ENCODE measurements at places on chromosomes 12 and 14.

- no peak for DNase-seq
Measured at GRCh38 chr12:89729946-89730459, 21.4 kb upstream of the ATP2B1 start.

DNA sequence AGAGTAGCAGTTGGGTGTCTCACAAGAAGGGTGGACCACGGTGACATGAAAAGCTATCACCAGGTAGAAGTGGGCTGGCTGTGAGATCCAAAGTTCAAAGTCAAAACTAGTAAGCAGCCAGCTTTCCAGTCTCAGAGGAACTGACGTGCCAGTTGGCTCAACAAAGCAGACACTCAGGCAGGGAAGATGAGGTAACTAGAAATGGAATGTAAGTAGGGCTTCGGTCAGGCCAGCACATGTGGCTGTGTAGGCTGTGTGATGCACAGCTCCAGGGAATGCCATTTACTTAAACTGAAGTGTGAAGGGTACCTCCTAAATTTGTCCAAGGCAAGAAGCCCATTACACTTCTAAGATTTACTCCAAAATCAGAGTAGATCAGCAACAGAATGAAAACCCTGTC, 43.6 kb downstream of the PTPRR start:
- DNase-seq, result no peak

GRCh38 chr14:104868060-104868740, 3.1 kb downstream of the CEP170B start:
- DNase-seq, result no peak

- DNase-seq, result no peak
Measured at GRCh38 chr14:20848955-20849570, 42.1 kb upstream of the RNASE3 start.

GRCh38 chr12:29649722-29650121, 134.0 kb downstream of the TMTC1 start:
- DNase-seq, result no peak

- no peak for DNase-seq
Measured at GRCh38 chr14:62776300-62776699, 269.0 kb downstream of the KCNH5 start.

GRCh38 chr12:113322343-113322742, 12.6 kb downstream of the SLC8B1 start:
- DNase-seq, result peak; percentile 88

DNA sequence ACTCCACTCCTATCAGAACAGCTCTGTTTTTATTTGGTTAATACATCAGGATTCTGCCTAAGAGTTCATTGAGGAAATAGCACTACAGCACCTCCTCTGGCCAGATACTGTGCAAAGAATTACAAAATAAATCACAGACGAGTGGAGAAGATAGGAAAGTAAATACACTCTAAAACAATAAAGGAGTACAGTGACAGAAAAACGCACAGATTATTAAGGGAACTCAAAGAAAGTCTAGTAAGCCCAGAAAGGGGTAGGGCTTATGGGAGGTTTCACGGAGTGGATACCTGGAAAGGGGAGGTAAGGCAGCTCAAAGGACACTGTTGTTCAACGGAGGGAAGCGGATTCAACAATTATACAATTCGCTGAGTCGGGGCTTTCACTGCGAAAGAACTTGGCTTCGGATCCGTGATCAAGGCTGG, 5.5 kb downstream of the OR10AD1 start:
- peak; percentile 29 for DNase-seq

GRCh38 chr12:104063712-104064030, 660 bp upstream of the HCFC2 start:
- no peak for DNase-seq

DNA sequence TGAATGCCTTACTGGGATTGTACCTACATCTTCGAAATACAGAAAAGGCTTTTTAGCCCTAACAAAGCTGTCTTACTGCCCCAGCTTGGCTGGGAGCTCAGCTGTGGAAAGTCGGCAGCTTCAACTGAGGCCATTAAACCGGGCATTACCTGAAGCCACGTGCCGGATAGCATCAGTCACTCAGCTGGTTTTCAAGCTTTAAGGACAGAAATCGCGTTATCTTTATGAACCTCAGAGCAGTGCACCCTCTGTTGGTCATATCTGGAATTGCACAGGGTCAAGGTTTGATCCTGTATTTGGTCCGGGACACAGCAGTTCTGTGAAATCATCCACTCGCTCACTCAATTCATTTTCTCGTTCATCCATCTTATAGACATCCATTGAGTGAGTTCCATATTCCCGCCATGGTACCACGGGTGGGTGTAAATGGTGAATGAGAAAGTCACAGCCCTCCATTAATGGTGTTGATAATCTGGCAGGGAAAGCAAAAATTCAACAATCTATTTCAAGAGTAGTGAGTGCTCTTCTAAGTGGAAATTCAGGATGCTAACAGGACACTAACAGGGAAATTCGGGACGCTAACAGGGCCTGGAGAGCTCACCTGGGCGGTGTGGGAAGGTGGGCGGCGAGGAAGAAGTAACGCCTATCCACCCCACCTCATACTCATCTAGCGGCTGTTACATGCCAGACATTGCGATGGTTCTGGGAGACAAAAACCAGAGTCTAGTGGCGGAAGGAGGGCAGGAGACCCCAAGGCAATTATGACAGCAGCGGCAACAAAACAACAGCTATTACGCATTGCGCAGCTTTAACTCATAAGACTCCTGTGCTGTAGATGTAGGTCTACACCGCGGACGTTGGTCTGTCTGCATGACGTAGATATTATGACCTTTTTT, 60.6 kb upstream of the TCL1A start:
- DNase-seq, result peak; percentile 50

DNA sequence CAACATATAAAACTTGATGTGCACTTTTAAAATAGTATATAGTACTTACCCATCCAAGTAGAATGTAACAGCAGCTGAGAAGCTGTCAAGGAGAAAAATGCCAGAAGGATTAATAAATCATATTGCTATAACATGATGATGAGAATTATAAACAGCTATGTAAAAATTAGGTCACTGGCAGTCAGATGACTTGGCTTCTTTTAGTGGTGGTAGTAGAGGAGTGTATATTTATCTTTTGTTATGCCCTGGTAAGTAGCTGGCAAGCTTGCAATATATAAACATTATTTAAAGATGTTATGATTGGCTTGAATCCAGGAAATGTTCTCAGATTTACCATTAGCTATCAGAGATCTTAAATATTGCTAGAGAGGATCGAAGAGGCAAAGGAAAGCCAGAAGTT, 471.0 kb upstream of the MGAT4C start:
- peak; percentile 4 for DNase-seq

DNA sequence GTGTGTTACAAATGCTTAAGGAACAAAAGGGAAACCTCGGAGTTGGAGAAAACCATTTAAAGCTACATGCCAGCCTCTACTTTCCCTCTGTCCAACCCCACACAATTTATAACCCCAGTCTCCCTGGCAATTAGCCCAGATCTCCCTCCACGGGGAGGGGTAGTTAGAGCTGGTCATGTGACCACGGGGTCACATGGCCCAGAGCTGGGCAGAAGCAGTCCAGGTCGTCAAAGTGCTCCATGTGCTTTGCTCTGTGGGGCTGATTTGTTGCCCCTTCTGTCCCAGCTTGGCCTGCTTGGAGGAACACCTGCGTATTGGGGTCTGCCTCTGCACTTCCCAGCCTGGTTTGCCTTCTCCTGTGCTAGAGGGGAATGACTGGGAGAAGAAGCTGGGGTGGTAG, 219.1 kb downstream of the RBM19 start:
- DNase-seq, result no peak

DNA sequence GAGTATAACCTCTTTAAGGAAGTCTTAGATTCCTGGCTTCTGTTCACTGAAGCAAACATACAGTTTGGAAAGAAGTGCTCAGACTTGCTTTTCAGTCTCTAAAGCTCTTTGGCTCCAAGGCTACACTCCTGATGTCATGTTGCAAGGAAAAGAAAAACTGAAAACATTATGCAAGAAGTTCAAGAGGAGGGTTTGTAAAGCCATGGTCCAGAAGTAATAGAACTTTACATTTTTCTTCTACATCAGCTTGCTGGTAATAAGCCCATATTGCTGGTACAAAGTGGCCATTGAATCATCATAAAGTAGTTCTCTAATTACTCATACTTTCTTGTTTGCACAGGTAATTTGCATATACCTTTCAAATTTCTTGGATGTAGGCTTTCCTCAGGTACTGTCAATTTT, 83.6 kb downstream of the BBS10 start:
- DNase-seq, result no peak

GRCh38 chr12:68673788-68674187, 13.0 kb upstream of the NUP107 start:
- no peak for DNase-seq

DNA sequence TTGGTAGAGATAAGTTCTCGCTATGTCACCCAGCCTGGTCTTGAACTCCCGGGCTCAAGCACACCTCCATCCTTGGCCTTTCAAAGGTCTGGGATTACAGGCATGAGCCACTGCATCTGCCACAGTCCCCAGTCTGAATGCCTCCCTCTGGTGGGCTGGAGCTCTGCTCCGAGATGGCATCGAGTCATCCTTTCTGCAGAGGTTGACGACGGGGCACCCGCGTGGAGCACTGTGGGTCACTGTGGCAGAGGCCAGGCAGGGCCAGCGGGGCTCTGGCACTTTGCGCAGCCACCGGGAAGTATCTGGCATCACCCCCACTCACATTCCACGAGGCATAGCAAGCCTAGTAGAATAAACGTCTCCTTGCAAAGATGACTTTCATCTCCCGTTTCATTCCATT, 163.3 kb upstream of the DIO3 start:
- DNase-seq, result no peak

DNA sequence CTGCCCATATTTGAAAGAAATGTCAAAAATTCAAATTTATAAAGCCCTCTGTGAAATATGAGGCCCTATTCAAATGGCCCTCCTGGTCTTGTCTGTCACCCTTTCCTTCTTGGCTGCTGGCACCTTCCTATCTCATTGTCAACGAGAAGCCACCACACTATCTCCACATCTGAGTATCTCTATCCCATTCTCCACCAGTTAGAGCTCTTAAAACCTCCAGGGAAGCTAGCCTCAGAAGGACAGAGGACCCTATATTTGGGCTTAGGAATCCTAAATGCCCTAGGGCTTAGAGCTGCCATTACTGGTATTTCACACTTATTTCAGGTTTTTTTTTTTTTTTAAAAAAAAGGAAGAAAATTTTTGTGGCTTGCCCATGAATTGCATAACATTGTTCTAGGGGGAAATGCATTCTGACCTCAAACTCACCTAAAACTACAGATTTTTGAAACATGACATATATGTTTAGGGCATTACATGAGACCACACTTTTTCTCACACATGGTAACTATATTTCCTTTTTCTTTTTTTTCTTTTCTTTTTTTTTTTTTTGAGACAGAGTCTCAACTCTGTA, 25.0 kb downstream of the SLC25A21 start:
- no peak for DNase-seq

- peak; percentile 14 for DNase-seq
Measured at GRCh38 chr14:59481871-59482540, 2.2 kb downstream of the L3HYPDH start.

DNA sequence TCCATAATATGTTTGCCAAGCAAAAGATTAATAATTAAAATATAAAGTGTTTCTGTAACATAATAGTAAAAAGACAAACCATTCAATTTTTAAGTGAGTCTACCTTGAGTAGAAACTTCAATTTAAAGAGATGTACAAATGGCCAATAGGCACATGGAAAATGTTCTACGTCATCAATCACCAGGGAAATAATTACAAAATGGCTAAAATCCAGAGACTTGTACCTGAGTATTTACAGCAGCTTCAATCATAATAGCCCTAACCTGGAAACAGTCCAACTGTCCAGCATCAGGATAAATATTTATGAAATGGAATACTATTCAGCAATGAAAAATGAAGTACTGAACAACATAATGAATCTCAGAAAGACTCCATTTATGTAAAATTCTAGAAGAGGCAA, 95.5 kb upstream of the FAR2 start:
- DNase-seq, result no peak

DNA sequence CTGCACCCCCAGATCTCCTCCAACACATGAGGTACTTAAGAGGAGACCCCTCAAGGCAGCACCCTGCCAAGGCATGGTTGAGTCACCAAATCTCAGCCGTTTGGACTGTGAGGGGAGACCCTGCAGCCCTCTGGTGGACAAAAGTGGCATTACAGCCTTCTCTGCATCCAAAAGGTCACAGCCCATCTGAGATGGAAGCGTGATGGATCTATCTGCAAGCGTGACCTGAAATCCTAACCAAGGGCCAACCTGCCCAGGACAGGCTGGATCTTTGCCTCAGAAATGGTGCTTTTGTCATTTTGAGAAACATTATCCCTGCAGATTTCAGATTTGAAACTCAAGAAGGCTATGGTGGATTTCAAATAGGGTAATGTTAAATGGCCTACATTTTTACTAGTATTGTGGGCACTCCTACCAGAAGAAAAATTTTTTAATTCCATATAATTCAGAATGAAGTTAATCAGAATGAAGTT, 23.7 kb upstream of the DHRS4 start:
- peak; percentile 61 for DNase-seq

DNA sequence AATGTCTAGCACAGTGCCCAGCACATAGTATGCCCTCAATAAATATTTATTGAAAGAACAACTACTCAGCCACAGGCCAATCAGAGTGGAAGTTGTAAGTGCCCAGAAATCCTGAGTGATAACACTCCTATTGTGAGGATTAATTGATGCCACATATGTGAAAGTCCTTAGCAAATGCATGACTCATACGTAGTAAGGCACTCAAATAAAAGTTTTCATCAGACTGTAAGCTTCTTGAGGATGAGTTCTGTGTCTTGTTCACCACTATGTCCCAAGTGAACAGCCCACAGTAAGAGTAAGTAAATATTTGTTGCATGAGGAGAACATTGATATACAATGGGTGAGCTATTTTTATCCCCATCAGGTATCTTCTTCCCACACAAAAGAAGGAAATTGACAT, 24.7 kb upstream of the ANO6 start:
- no peak for DNase-seq

GRCh38 chr12:111181143-111181726, 187.7 kb downstream of the PHETA1 start:
- no peak for DNase-seq

GRCh38 chr12:24361877-24362580, 412.6 kb upstream of the SOX5 start:
- DNase-seq, result no peak

GRCh38 chr12:14836336-14837210, 6.8 kb downstream of the ART4 start:
- DNase-seq, result peak; percentile 35

GRCh38 chr12:80400571-80400991, 43.5 kb upstream of the PTPRQ start:
- peak; percentile 12 for DNase-seq

GRCh38 chr12:12716793-12717585, at the start of gene CDKN1B:
CDKN1B (plus strand) TSS chr12:12717368; CDS start chr12:12717840, 472 bp downstream.
- DNase-seq, result peak; percentile 88

GRCh38 chr14:105328678-105329390, 14.3 kb downstream of the PACS2 start:
- DNase-seq, result no peak

GRCh38 chr14:103055695-103056094, 1.7 kb downstream of the CDC42BPB start:
- no peak for DNase-seq

Measured in hepatic stellate cell (primary cell).